ENCODE measurements at places on chromosomes 1 and 21.

GRCh38 chr1:45589861-45590260 lies 6.0 kb downstream of the NASP start:
- no peak for DNase-seq

GRCh38 chr1:210236840-210237409 lies 4.3 kb downstream of the SERTAD4 start:
- DNase-seq, result no peak

GRCh38 chr21:9753943-9754342 lies 767.4 kb upstream of the TPTE start:
- DNase-seq, result no peak

DNA sequence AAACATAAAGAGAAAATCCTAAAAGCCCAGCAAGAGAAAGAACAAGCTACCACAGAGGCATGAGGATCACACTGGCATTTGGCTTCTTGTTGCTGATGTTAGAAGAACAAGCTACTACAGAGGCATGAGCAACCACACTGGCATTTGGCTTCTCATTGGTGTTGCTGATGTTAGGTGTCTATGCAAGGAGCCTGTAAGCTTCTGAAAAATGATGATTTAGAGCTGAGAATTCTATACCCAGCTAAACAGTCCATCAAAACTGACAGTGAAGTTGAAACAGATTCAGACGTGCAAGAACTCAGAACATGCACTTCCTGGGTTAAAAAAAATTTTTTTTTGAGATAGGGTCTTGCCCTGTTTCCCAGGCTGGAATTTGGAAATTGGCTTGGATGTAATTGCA lies 37.8 kb upstream of the ADARB1 start:
- no peak for DNase-seq

DNA sequence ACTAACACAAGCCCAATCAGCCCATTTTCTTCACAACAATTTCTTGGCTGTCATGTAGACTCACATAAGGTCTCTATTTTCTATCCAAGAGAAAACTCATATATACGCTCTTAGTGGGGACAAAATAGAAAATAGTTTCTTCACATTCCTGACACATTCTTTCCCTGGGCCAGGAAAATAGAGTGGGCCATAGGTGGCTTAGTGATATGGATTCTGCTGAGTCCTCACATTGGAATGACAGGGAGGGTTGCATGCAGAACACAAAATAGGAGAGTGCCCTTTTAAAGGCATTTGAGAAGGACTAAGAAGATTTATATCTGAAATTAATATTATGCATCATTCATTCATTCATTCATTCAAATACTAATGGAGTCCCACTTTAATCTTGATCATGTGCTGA lies 207.7 kb downstream of the LYPLAL1 start:
- DNase-seq, result no peak

GRCh38 chr1:199756066-199756465 lies 271.4 kb upstream of the NR5A2 start:
- no peak for DNase-seq

Measured in keratinocyte (primary cell).